ENCODE measurements at places on chromosomes 3 and 15. TPM values are rescaled to one million over a fixed set of nuclear protein-coding genes. Genes with fewer than 3 reads are reported as not detected.

The KCNMB3 gene
- total RNA-seq, result 0.96 TPM

The SENP8 gene
- total RNA-seq, result 6.5 TPM

The PGBD4 gene
- 2.0 TPM for total RNA-seq

DNA sequence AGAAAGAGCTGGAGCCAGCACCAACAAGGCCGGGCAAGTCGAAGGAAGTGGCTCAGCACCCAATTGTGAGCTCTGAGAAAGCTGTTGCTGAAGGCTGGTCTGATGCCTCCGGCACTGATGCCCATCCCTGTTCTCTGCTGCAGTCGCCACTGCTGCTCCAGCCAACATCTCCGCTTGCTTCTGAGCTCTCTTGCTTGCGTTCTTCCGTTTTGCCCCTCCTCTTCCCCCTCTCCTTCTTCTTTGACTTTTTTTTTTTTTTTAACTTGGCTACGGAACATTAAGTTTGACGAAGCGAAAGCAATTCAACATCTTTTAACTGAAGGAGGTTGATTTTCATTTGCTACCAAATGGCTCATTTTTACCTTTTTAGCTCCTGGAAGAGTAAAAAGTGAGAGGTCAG, 442.9 kb downstream of the MCTP2 start:
- DNase-seq, result no peak

GRCh38 chr15:70091726-70092463, 5.8 kb downstream of the TLE3 start:
- no peak for DNase-seq

- no peak for DNase-seq
Observed at GRCh38 chr3:72690629-72691028, 157.6 kb downstream of the SHQ1 start.

GRCh38 chr3:140199743-140200142, 264.8 kb downstream of the CLSTN2 start:
- DNase-seq, result no peak

- DNase-seq, result no peak
Observed at GRCh38 chr3:23264413-23264812, 61.3 kb downstream of the UBE2E2 start.
